Brain microvascular endothelial cell (primary cell): ENCODE measurements at places on chromosomes 5 and 9.

DNA sequence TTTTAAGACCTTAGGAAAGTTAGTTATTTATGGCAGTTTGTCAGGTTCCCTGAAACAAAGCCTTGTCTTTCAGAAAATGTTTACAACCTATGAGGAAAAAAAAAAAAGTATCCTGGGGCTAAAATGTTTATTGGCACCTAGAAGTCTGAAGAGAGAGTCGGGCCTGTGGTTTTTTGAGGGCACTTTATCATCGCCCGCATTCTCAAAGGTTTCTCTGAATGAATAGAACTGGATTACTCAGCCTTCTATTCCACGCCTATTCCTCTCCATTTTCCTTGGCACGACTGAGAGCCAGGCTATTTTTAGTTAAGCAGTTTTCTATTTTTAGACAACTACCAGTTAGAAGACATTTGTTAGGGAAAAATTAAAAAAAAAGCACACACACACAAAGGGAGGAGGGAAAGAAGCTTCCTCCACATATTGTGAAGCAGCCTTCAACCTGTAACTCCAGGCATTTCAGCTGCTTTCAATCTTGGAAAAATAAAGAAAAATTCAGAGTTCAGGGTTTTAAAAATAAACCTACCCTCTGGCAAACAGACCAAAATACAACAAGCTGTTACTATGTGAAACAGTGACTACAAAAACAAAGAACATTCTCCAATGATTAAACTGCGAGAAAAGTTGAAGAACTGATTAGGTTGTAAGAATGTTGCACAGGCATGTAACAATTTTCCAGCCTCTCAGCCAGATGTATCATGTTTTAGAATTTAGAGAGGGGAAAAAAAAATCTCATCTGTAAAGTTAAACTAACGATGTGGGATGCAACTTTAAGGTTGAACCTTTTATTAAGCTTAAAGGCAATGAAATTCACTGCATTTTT lies 97.0 kb downstream of the MEF2C start:
- peak; percentile 93 for DNase-seq

DNA sequence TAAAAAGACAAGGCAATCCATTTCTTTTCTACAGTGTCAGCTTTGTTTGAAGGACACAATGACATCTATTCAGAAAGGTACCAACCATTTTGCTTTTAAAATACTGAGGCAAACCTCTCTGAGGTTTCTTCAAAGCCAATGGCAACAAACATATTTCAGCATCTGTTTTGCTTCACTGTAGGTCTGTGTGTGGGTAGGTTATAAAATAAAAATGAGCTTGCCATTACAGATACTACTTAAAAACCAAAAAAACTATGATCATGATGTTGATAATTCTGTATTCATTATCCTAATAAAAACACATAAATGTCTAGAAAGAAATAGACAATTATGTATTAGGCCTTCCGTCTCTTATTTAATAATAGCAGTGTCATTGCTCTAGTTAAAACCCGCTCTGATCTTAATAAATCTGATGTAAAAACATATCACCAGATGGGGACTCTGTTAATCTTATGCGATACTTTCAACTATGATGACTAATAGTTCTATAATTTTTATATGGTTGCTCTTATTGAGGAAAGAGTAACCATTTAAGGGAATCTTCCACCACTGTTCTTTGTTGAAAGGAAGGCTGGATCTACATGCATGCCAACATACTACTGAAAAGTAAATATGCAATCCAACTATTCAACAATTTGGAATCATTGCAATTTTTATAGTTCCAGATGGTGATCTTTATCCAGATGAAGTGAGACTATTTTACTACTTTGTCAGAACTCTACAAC lies 647.2 kb downstream of the PDE4D start:
- no peak for DNase-seq

DNA sequence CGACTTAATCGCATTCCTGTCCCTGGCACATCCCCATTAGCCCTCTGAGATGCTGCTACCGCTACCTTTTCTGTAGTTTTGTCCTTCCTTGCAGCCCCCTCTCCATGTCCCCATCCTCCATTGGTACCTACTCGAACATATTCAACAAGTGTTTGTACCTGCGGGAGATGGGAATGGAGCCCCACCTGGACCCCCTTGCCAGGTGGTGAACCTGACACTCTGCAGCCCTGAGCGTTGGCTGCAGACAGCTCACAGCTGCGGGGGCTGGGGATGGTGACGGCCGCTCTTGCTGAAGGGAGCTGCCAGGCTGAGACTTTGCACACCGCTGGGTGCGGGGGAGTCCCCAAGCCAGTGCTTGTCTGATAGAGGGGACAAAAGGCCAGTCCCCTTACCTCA lies 96.3 kb upstream of the DAP start:
- DNase-seq = no peak

- peak; percentile 71 for DNase-seq
Observed at GRCh38 chr5:31193591-31194467, at the start of gene CDH6. TSS of gene CDH6 (plus strand) at chr5:31193686. CDS start at chr5:31267474, 73,788 bp downstream.

DNA sequence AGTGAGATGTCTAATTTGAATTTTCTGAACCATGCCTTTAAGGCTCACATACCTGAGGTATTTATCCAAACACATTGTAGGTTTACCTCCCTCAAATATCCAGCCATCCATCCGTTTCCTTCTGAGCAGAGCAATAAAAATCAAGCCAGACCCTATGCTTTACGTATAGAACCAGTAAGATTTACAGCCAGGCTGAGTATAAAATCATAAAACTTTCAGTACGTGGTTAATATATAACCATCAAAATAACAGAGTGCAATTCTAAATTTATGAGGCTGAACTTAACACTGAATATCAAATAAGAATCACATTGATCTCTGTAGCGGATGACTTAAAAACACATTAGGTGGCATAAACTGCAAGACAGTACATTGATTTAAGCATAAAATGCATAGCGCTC lies 877.9 kb upstream of the WWC1 start:
- DNase-seq = no peak

DNA sequence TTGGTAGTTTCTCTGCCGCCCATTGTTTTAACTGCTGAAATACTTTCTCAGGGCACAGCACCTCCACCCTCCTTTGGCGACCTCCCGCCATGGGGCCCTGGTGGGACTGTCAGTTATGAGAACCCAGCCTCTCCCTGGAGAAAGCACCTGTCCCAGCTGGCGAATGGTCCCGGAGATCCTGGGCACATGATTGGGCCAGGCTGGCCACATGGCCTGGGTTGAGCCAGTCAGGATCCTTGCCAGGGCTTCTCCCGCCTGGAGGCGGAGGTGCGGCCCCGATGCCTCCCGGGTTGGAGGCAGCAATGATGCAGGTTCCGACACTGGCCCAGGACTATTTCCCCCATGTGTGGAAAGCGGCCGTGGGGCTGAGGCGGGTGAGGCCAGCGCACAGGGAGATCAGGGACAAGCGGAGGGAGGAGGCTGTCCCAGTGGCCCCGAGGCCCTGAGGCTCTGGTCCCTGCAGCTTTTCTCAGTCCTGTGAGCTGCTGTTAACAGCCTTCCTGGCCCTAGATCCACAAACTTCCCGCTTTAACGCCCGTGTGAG lies 13.6 kb downstream of the UNC5A start:
- no peak for DNase-seq

DNA sequence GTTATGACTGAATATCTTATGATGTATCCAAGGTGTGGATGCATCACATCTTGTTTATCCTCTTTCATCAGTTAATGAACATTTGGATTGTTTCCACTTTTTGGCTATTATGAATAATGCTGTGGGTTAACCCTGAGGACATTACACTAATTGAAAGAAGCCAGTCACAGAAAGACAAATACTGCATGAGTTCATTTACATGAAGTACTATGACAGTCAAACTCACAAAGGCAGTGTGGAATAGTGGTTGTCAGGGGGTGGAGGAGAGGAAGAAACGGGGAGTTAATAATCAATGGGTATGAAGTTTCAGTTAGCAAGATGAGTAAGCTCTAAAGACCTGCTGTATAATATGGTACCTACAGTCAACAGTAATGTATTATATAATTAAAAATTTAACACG lies 409.4 kb upstream of the CTNND2 start:
- no peak for DNase-seq

GRCh38 chr9:36306471-36307306 lies 48.4 kb upstream of the GNE start:
- no peak for DNase-seq

DNA sequence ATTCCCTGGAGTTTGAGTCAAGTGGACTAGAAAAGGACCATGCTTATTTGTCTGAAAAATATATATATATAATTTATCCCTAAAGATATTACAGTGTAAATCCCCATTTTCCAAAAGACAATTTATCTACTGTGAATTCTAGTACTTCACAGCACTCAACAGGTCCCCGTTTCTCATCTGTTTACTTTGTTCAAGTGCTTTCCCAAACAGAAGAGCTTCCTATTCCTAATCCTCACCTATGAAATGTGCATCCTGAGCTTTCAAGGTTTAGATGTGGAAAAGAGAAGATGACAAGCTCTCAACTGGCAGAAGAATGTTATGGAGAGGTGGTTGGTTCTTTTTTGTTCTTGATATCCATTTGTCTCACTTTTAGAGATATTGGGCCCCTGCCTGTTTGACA lies 401.6 kb upstream of the ZNF608 start:
- no peak for DNase-seq

DNA sequence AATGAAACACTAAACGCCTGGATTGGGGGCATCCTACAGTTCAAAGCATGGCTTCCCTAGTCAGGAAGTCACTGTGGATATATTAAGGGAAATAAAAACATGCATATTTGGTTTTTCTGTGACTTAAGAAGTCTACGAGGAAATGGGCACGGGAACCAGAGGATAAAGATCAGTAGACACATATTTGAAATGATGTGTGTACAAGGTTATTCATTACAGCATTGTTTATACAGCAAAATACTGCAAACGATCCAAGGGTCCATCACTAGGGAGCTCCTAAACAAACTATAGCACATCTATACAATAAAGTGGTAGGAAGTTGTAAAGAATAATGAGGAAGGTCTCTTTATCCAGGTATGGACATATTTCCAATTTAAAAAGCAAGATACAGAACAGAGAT lies 71.8 kb downstream of the EFNA5 start:
- DNase-seq = no peak

DNA sequence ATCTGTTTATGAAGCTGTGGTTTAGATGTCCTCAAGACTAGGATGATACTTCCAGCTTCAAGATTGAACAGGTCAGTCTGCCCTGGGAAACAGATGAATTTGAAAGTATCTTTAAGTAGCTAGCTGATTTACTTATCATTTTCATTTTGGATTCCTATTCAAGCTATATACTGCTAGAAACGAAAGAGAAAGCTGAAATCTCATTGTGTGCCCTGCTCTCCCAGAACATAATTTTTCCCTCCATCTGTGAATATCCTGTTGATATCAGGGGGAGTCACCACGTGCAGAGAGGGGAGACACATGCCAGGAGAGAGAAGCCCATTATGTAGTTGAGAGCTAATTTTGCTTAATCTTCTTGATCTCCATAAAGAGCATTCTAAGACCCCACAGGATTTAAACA lies 439.1 kb downstream of the NR2F1-AS1 start:
- no peak for DNase-seq

DNA sequence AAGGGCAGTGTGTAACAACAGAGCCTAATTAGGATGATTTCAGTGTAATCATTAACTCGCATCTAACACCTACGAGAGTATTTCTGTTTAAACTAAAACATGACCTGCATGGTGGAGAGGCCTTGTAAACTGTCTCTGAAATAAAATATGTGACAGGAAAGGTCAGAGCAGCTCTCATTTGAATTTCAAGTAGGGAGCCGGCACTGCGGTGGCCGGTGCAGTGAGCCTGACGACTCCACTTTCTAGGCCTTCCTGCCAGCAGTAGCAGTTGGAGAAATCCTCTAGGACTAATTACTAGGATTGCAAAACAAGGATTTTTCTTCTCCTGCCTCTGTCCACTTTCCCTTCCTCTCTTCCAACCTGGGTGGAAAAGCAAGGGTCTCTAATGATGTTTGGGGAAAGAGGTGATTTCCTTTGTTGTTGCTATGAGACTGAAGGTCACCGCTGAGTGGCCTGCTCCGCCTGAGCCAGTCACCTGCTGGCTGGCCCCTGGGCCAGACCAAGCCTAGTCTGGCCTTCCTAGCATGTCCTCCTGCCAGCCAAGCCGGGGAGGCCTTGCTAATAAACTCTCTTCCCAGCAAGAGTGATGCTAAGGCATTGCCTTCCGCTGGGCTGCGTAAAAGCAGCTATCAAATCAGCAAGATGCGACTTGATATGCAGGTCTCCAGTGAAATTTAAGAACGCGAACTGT lies 245.7 kb downstream of the PSAT1 start:
- DNase-seq = no peak

DNA sequence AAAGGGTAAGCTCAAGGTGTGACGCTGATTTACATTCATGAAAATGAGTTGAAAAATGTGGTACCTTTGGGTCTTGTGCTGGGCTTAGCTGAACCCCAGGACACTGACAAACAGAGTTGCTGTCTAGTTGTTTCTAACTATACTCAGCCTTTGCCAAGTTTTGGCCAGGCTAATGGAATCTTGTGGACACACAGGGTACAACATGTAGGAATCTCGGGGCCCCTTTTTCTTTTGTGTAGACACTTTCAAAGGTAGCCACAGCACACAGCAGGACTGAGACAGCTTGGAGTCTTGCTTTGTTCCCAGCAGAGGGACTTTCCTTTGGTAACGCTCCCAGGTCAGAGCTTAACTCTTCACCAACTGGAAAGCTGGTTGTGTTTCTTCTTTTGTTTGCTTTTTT lies 7.8 kb downstream of the LIX1 start:
- DNase-seq = no peak

GRCh38 chr5:28512648-28513047 lies 1474.3 kb upstream of the CDH9 start:
- no peak for DNase-seq

GRCh38 chr5:14319102-14319501 lies 176.0 kb downstream of the TRIO start:
- DNase-seq = no peak

DNA sequence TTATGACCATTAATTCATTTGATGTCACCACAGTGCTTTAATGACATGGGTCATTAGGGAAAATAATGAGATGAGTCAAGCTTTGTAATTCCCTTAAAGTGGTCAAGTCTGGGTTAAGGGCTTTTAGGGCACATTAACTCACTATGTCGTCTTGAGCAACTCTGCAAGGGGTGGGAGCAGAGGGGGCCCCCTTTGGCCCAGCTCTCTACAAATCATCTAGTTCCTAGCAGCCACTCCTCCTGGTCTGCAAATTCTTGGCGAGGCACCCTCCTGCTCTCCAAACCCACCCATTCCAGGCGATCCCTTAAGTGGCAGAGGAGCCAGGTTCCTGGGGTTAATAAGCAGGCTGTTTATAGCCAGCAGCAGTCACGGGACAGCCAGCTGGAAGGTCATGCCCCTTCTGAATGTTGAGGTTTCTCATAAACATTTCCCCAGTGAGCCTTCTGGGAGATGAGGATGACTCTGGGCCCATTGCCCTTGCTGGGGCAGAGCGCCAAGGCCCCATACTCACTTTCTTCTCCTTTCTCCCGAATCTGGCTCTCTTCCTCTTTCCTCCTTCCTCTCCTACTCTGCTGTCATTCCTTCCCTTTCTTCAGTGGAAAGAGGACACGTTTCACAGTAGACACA lies 14.3 kb upstream of the GPX3 start:
- DNase-seq = no peak

DNA sequence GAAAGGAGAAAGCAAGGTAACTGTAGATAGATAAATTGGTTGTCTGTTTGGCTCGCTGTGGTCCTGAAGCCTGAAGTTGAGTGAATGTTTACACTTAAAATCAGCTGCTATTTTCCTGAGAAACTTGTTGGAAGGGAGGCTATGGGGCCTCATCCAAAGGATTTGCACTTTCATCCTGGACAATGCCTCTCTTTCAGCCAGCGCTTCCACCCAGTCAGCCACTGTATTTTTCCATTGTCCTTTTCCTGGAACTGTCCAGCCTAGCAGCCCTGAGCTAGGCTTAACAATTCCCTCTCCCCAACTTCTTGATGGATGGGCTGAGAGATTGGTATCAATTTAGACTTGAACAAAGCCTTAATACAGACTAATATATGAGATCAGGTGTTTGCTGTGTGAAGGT lies 429.2 kb downstream of the DMAC1 start:
- DNase-seq = no peak
